Fibroblast of skin of right quadriceps (primary cell): ENCODE measurements at places on chromosomes 6 and 20.

GRCh38 chr6:144093658-144094057 lies 1.7 kb downstream of the SF3B5 start:
- no peak for DNase-seq

- no peak for DNase-seq
Measured at GRCh38 chr6:159642481-159642880, 50.6 kb downstream of the SOD2 start.

DNA sequence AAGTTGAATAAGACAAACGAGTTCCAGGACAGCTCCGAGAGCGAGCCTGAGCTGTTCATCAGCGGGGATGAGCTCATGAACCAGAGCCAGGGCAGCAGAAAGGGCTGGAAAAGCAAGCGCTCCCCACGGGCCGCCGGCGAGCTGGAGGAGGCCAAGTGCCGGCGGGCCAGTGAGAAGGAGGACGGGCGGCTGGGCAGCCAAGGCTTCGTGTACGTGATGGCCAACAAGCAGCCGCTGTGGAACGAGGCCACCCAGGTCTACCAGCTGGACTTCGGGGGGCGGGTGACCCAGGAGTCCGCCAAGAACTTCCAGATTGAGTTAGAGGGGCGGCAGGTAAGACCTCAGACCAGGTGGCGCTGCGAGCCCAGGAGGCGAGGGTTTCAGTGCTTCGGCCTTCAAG lies 56.0 kb upstream of the TMEM181 start:
- no peak for DNase-seq

GRCh38 chr20:51800872-51801121 lies 1.5 kb downstream of the SALL4 start:
- DNase-seq = peak; percentile 27

DNA sequence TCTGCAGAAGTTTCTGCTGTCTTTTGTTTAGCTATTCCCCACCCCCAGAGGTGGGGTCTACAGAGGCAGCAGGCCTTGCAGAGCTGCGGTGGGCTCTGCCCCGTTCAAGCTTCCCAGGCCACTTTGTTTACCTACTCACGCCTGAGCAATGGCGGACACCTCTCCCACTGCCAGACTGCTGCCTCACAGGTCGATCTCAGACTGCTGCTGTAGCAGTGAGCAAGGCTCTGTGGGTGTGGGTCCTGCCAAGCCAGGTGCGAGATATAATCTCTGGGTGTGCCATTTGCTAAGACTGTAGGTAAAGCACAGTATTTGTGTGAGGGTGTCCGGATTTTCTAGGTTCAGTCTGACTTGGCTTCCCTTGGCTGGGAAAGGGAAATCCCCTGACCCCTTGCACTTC lies 23.6 kb upstream of the ZNF337 start:
- no peak for DNase-seq

- DNase-seq = no peak
Measured at GRCh38 chr6:170087941-170088581, 202.8 kb downstream of the DLL1 start.

- DNase-seq = no peak
Measured at GRCh38 chr6:79042088-79042798, 35.8 kb downstream of the PHIP start.

DNA sequence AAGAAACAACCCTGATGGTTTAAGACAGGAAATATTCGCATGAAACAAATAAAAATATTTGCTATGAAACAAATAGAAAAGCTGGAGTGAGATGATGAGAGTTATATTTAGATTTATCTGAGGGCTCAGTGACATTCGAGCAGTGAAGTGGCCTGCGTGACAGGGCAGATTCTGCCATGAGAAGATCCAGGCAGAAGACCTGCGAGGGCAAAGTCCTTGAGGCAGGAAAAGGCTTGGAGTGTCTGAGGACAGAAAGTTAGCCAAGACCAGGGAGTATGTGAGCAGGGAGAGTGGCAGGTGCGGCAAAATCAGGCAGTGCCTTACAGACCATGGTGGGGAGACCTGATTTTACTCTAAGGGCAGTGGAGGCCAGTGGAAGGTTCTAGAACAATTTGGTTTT lies 66.9 kb upstream of the RIN2 start:
- no peak for DNase-seq

- DNase-seq = peak; percentile 41
Measured at GRCh38 chr6:131061041-131061750, 1.8 kb downstream of the EPB41L2 start.

GRCh38 chr6:133017581-133017980 lies 203.2 kb downstream of the RPS12 start:
- DNase-seq = peak; percentile 26

- DNase-seq = no peak
Measured at GRCh38 chr6:144185133-144185836, 35.0 kb downstream of the STX11 start.

DNA sequence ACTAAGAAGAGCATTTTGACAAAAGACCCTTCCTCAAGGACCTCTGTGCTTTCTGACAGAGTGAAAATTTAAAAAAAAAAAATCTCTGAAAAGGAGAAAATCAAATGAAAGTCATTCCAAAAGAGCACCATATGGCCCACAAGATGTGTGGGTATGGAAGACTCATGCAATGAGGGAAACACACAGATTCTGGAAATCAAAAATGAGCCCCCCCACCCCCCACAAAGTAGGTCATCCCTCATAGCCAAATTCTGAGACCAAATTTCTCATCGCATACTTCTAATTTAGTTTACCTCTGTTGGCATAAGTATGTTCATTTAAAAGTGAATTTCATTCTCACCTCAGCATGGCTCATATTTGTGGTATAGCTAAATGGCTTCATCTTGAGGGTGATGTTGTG lies 181.3 kb upstream of the KCNQ5 start:
- no peak for DNase-seq

DNA sequence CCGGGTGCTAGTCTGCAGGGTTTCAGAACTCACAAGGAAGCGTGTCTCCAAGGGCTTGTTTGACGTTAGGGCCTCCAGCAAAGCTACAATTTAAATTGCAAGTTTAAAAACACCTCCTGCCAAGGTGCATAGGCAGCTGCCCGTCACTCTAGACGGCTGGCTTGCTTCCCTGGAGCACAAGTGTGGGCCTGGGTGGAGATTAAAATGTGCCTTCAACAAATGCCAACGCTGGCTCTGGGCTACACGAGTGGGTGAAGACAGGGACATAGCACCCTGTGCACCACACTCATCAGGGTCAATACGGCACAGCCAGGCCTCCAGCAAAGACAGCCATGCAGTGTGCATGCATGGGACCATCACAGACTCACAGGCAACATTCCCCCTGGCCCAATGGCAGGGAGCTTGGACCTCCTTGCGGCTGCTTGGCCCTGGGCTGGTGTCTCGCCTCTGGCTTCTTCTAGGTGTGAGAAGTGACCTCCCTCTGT lies 48.4 kb upstream of the FRMD1 start:
- no peak for DNase-seq

DNA sequence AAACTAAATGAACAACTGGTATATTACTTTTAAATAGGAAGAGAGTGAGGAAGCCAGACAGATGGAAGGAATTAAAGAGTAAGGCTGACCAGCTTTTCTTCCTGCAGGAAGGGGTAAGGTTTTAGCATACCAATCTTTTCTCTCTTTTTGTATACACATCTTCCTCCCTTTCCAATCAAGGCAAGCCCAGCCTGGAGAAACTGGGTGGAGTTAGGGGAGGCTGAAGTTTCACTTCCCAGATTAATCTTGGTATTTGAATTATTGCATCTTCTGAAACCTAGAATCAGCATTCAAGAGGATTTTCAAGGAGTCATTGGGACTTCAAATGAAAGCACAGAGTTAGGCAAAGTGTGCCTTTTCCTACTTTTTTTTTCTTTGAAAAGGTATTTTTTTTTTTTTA lies 33.1 kb downstream of the TMEM14A start:
- no peak for DNase-seq

DNA sequence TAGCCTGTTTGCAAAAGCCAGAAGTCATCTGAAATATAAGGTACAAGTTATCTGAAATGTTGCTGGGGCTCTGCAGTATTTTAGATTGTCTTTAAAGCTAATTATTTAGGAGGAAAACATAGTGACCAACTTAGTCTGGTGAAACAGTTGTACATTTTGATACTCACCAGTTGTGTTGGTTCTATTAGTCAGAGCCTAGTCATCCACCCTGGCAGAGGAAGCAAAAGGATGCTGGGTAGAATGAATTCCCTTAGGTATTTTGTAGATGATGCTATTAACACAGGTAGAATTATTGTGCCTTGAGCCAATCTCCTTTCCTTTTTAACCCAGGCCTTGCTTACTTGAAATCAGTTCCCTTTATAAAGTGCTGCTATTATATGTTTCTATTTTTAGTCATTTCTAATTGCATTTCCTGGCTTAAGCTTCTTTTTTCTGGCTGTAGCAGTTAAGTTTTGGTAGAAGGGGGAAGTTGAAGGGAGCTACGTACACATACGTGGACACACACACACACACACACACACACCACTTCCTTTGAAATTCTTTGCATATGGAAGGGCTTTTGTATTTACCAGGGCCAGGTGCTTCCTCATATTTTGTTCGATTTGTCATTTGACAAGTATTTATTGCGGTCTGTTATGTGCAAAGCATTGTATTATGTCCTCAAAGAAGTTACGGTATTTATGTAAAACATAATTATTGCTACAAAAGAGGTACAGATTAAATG lies 82.4 kb downstream of the RTN4IP1 start:
- peak; percentile 86 for DNase-seq

GRCh38 chr6:169897601-169898358 lies 146.4 kb downstream of the ERMARD start:
- no peak for DNase-seq

GRCh38 chr6:149699150-149699549 lies 18.8 kb downstream of the LATS1 start:
- no peak for DNase-seq

DNA sequence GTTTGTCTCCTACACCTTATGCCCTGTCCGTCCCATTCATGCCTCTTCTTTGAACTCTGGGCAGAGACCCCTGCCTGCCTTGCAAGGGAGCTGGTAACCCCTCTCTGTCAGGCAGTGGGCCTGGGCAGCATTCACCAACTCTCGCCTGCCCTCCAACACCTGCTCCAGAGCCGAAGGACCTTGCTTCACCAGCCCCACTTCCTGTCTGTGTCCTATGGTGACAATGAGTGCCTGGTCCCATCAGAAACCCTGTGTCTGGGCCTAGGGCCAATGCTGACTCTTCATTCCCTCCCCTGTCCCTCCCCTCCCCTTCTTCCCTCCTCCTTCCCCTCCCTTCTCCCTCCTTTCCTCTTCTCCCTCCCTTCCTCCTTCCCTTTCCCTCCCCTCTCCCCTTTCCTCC lies 22.8 kb upstream of the PCMTD2 start:
- DNase-seq = no peak

- DNase-seq = no peak
Measured at GRCh38 chr6:79878142-79878748, 69.1 kb downstream of the ELOVL4 start.

- peak; percentile 27 for DNase-seq
Measured at GRCh38 chr6:42177514-42178364, 4.6 kb downstream of the GUCA1A start.

GRCh38 chr6:33927616-33928015 lies 123.8 kb upstream of the MLN start:
- peak; percentile 49 for DNase-seq

- peak; percentile 8 for DNase-seq
Measured at GRCh38 chr20:17438436-17439039, 92.6 kb downstream of the BFSP1 start.

DNA sequence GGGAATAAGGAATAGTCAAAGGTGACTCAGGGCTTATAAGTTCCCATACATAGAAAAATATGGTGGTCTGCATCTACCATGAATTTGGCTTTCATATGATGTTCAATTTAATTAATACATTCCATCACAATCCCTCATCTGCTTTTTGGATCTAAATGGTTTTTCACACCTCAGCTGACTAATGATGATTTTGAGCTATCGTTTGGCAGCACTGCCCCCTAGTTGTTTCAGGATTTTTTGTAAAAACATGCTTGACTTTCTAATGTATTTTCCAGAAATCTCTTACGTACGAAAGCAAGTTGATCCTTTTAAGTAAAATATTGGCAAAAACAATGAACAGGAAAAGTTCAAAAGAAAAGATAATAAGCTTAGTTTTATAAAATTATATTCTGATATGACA lies 408.6 kb upstream of the ADGRB3 start:
- DNase-seq = peak; percentile 11

GRCh38 chr6:37521674-37522073 lies 22.0 kb upstream of the CCDC167 start:
- DNase-seq = no peak

- no peak for DNase-seq
Measured at GRCh38 chr20:37647946-37648345, 45.9 kb upstream of the CTNNBL1 start.

GRCh38 chr6:5046430-5046829 lies 38.7 kb upstream of the PPP1R3G start:
- DNase-seq = no peak

DNA sequence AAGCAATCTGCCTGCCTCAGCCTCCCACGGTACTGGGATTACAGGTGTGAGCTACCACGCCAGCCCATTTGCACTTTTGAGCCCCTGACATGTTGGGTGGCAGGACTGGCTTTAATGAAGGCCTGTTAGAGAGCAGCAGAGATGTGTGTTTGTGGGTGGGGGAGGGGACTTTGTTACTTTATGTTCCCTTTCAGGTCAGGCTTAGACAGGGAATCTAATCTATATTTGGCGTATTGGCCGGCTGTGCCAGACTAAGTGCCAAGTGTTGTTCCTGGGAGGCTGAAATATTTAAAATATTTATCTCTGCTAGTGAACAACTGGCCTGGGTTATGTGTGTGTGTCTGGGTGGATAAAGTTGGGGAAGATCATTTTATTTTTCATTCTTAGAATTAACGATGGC lies 6.1 kb downstream of the GMPR start:
- DNase-seq = no peak

DNA sequence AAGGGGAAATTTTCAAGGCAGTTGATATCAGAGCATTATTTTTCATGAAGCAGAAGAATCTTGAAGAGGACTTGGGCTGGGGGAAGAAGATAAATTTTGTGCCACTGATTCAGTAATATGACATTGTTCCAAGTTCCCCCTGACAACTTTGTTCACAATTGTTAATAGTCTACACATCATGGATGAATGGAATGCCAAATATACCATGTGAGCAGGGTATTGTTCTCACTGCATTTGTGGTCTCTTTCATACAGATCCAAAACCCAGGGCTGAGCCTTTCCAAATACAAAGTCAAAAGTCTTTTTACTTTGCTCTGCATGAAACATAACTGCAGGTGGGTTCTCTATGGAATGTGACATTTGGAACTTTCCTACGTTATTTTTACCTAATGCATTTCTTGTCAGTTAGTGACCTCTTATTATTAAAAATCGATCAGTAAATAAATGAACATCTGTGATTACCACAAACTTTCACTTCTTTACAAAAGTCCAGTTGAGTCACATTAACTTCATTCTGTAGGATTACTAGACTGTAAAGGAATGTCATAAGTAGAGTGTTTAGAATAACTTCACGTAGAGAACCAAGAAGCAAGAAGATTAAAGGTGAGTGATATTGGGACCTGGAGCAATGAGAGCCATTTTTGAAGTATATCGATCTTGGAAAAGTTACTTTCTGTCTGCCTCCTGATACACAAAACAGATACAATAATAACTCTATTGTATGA lies 100.9 kb downstream of the RCAN2 start:
- DNase-seq = no peak
